ENCODE measurements at places on chromosomes 6 and 20.

GRCh38 chr6:37530297-37530696, 30.6 kb upstream of the CCDC167 start:
- DNase-seq, result no peak

DNA sequence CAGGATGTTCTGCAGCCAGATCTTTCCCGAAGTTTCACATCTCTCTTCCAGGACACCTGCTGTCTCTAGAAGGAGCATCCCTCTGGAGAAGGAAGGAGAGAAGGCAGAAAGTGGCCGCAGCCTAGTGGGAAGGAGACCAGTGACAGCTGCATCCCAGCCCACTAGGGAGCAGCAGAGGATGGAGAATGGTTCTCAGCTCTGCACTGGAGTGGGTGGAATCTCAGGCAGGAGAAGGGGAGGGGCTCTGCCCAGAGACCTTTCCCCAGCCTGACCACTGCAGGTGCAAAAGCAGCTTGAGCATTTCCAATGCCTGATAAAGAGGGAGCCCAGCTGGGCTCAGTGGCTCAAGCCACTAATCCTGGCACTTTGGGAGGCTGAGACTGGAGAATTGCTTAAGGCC, 32.3 kb downstream of the NCR2 start:
- DNase-seq, result peak; percentile 86

- DNase-seq, result no peak
Measured at GRCh38 chr6:54291146-54291545, 17.1 kb upstream of the TINAG start.

DNA sequence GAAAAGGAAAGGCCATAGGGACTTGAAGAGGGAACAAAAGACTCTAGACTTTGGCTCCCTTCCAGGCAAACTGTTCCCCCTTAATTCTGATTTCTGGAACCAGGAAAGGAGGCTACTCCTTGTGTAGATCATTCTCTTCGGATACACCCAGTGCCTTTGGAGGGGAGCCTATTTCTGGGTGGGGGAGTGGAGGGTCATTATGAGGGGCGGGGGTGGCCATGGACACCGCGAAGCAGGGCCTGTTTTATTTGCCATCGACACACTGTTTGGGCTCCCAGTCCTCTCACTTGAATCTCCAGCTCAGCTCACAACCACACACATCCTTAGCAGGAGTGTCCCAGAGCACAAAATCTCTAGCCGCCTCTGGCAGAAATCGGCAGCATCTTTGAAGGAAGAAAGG, 132.3 kb downstream of the PXDC1 start:
- DNase-seq, result no peak

DNA sequence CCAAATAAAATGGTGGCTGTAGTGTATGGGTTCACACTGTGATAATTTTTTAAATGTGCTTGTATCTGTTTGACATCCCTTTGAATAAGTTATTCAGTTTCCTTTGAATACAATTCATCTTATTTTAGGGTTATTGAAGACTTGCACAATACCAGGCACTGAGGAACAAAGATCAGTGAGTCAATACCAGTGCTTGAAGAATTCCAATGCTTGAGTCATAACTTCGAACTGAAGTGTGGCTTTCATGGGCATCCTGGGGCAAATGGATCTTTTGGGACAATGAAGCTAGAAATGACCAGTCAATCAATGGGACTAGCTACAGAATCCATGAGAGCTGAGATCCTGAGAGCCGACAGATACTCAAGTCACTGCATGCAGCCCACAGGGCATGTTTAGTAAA, 349.9 kb upstream of the FLRT3 start:
- DNase-seq, result no peak

GRCh38 chr6:53431704-53432103, 83.0 kb upstream of the ELOVL5 start:
- no peak for DNase-seq

- DNase-seq, result no peak
Measured at GRCh38 chr6:98272060-98272459, 562.3 kb upstream of the POU3F2 start.

GRCh38 chr6:42512579-42512978, 51.2 kb upstream of the UBR2 start:
- no peak for DNase-seq

DNA sequence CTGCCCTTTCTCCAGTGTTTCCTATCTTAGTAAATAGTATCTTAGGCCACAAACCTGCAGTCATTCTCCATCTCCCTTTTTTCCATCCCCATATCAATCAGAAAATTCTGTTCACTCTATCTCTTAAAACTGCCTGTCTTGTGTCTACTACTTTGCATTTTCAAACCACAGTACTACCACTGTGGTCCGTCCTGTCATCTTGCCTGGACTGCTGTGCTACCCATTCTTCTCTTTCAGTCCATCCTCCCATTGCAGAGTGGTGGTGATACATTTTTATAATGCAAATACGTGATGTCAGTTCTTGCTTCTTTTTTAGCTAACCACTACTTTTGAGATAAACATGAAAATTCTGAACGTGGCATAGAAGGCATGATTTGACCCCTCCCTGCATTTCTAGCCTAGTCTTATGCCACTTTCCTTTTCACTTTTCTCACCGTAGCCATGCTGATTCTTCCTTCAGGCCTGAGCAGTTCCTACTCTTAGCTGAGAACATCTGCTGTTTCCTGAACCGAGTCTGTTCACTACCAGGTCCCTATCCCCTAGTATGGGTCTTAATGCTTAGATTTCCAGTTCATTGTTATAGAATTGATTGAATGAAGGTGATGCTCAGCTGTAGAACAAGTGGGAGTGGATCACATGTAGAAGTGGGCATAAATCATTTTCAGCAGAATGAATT, 13.8 kb downstream of the TBPL1 start:
- DNase-seq, result no peak

DNA sequence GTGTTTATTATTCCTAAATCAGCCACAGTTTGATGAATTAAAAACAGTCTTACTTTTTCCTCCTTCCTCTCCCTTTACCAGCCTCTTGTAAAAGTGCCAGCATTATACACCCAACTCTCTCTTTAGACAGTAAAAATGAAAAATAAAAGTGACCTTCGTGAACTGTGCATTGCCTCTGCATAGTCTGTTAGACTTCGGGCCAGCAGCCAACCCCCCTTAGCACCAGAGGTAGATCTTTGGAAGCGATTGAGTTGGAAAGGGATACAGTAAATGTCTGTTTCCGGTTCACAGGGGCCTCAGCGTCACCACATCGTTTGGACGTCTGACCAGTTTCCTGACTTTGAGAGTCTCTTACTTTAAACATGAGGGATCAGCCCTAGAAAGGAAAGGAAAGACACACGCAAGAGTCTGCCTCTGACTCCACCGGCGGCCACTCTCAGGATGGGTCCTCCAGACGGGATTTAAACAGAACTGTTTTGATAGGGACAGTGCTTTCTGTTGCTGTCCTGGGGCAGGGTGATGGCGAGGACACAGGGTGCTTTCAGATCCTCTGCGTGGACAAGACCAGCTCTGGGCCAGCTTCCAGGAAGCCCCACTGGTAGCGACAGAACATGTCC, 206.6 kb upstream of the PREP start:
- no peak for DNase-seq

- no peak for DNase-seq
Measured at GRCh38 chr6:158046201-158047126, 64.8 kb downstream of the SYNJ2 start.

DNA sequence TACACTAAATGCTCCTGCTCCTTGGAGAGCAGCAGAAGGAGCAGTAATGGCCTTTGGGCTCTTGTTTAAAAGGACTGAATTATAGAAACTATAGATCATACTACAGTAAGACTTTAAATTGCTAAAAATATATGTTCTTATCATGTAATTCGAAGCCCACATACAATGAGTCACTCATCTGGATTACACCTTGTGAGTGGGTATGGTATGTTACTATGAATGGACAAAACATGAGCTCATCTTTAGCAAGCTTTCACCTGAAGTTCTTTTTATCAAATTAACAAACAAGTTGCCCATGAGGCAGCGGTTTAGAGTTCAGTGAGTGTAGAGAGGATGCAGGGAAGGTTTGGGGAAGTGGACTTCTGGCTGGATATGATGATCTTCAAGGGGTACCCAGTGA, 114.4 kb upstream of the CCN2 start:
- no peak for DNase-seq

DNA sequence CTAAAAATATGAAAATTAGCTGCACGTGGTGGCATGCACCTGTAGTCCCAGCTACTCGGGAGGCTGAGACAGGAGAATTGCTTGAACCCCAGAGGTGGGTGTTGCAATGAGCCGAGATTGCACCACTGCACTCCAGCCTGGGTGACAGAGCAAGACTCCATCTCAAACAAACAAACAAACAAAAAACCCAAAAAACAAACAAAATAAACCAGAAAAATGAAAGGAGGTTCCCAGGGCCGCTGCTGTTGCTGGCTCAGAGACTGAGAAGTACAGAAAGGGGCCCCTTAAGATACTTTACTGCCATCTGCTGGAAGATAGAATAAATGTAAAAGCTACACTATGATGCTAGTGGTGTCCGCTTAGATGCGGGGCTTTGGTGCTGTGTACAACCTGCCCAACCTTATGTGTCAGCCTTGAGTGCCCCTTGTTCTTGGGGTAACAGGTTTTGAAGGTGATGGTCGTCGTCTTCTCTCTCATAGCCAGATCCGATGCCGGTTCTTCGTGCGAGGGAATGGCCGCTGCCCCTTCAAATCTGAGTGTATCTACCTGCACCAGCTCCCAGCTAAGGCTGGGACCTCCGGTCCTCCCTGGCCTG, 2.8 kb upstream of the FANCE start:
- peak; percentile 84 for DNase-seq

GRCh38 chr6:159997498-159998101, 28.7 kb downstream of the IGF2R start:
- no peak for DNase-seq

DNA sequence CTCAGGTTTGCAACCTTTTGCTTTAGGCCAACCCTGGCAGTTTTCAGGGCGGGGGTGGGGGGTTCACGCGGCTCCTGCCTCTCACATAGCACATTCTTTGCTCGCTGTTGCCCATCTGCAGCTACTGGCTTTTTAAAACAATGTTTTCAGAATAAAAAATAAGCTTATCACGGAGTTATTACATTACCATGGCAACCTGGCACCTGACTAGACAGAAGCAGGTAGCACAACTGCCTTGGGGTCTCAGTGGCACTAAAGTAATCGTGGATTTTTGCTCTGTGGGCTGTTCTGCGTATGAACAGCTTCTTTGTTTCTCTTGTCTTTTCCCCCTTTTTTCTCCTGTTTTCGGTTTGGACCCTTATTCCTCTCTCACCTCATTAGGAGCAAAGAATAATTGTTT, 9.1 kb upstream of the MANBAL start:
- no peak for DNase-seq

- DNase-seq, result peak; percentile 50
Measured at GRCh38 chr6:80331974-80332373, 225.5 kb downstream of the BCKDHB start.

DNA sequence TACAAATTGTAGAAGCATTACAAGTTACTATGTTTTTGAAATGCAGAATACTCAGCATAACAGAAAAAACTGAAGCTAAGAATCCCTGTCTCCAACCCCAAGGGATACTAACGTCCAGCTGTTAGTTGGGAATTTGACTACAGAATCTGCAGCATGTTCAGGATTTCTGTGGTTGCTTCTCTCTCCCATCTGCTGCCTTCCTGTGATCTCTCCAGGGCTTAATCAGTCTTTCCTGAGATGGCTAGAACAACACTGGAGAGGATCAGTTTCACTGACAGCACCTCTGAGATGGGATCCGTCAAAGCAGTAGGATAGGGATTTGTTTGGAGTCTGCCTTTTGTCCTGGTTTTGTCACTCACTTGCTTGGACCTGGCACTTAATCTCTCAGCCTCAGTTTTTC, 73.3 kb upstream of the NUP153 start:
- DNase-seq, result peak; percentile 52

DNA sequence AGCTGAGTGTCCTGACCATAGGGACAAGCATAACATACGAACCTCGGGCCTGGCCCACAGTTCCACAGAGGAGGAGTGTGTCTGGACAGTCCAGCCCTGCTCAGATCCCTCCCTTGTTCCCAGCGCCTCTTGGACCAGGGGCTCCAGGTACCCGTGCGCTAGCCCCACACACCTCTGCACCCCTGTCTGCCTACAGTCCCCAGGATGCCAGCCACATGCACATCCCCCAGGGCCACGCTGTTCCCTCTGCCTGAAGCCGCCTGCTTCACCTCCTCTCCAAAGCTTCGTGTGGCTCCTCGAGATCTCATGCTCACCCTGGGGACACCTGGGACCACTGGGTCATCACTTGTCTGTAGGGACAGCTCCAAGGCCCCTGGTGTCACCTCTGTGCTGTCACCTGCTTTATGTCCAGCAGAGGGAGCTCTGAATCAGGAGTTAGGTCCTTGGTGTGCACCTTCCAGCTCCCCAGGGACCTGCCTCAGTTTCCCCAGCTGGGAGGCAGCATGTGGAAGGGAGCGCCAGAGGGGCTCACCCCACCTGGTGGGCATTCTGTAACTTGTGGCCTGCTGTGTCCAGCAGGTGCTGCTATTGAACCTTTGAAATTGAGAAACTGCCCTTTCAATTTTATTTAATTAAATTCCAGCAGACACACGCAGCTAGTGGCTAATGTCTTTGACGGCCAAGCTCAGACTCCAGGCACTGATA, 7.3 kb upstream of the YTHDF1 start:
- peak; percentile 56 for DNase-seq

GRCh38 chr6:37048851-37049757, 43.6 kb downstream of the FGD2 start:
- peak; percentile 82 for DNase-seq

- DNase-seq, result no peak
Measured at GRCh38 chr6:36888654-36889481, 3.1 kb downstream of the C6orf89 start.

GRCh38 chr20:5312518-5312917, 4.2 kb downstream of the PROKR2 start:
- no peak for DNase-seq

GRCh38 chr6:89120371-89120770, 2.5 kb upstream of the SRSF12 start:
- DNase-seq, result no peak

DNA sequence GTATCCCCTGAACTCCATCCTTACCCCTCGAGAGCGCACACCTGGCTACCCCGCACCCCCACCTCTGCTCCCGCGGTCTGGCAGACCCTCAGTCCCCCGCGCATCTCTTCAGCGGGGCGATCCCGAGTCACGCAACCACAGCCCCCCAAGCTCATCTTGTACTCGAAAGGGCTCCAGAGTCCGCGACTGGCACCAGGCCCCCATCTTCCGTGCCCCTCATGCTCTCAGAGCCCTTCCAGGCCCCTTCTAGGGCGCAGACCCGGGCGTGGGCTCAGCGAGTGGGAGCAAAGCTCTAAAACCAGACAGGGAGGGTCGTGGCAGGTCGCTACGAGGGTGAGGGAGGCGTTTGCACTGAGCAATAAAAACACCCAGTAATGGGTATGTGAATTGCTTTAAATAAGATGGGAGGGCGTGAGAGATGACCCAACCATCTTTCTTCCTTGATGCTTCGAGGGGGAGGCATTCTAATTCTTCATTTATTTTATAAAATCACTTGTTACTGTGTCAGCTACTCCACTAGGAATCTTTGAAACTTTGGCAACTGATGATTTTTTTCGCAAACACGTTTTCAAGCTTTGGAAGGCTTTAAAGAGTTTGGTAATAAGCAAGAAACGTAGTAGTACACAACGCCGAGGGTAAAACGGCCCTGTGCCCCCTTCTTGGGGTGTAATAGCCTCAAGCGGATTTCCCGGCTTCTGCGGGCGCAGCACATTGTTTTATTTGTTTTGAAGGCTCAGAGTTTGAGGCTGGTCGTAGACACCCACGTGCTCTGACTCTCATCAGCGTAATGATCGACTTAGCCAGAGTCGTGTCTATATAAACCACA, 42.6 kb upstream of the SUPT3H start:
- DNase-seq, result peak; percentile 43
